ENCODE measurements at places on chromosomes 7 and 10.

DNA sequence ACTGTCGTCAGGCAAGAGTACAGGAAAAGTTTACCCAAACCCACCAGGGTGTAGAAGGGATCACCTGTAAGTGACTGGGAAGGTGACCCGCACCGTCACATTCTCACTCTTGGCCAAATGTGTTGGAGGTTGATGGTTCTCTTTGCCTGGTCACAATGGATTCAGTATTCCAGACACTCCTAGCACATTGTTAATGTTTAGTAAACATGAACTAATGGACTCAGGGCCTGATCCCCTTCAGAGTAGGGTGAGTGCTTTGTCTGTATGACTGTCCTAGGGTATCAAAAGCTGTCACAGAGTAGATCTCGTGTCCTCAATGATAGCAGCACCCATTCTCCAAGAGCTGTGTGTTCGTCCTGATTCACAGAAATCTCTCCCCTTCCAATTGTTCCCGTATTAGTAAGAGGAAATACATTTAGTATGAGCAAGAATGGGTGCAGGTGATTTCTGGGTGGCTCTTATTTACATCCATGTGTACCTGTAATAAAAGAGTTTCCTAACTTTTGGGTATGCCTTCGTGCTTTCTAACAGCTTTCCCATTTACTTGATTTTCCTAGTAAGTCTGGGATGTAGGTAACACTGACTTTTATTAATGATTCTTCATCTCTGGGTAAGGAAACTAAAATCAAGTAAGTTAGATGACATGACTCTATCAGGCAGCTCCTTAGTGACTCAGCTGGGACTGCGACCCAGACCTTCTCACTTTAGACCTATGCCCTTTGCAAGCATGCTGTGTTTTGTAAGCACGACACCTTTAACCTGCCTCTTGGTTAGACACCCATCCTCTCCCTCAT is 4.7 kb downstream of the EEPD1 start:
- no peak for DNase-seq

DNA sequence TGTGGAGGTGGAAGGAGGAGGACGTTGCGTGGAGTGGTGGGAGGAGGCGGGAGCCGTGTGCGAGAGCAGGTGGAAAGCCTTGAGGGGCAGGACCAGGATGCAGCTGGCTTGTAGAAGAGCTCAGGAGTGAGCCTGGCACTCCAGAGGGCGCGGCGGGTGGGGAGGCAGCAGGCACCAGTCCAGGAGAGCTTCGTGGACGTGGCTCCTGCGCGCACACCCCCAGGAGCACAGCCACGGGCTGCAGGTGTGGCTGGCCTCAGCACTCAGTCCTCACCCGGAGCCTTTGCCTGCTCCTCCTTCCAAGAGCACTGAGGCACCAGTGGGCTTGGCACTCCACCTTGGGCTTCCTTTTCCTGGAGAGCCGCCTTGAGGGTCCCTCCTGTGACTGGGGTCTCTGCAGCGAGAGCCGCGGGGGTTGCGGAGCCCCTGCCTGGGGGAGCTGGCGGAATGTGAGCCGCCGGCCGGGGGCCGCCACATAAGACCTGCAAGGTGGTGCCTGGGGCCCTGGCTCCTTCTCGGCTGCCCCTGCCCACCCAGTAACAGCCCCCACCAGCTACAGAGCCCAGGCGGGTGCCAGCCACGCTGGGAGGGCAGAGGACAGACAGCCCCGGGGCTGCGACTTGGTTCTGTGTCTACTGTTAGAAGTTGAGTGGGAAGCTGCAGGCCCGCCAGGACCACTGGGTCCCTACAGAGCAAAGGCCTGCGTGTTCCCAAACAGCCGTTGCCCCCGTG is 11.1 kb downstream of the MAFK start:
- DNase-seq: no peak

GRCh38 chr7:157278791-157279724 is 57.7 kb upstream of the DNAJB6 start:
- DNase-seq: peak; percentile 52

DNA sequence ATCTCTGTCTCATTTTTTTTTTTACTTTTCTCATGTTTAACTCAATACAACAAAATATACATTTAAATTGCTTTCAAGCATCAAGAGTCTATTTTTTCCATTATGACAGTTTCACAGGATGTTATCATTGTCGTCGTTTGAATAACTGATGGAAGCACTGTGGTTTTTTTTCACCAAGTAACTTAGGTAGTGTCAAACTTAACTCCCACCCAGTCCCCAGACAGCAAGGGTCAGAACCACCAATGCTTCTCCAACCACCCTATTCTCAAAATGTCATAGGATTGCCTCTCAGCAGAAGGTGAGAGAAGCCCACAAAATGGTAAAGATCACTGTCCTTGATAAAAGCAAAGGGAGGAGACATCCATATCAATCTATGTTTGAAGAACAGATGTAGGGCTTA is 339.4 kb downstream of the SFMBT2 start:
- no peak for DNase-seq

GRCh38 chr10:96700374-96701099 is 19.8 kb downstream of the PIK3AP1 start:
- peak; percentile 87 for DNase-seq

GRCh38 chr10:62540389-62540788 is 166.2 kb downstream of the ZNF365 start:
- peak; percentile 72 for DNase-seq

DNA sequence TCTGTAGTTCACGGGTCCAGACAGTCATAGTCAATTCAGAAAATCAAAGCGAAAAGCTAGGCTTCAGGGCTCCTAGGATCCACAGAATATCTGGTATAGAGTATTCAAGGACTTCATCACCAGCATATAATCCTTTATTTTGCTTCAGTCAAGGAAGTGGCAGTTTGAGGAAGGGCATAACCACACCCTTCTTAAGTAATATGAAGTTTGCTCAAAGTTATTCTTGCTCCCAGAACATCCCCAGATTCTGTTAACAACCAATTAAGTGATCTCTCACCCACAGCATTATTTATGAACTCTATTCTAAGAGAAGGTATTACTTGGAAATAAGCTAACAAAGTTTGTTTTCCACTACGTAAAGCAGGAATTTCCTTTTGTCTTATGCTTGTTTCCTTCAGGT is 13.2 kb downstream of the CWF19L1 start:
- no peak for DNase-seq

GRCh38 chr10:86569335-86569734 is 47.7 kb upstream of the WAPL start:
- DNase-seq: no peak

GRCh38 chr10:96470116-96470743 is 43.5 kb downstream of the TLL2 start:
- DNase-seq: peak; percentile 32

DNA sequence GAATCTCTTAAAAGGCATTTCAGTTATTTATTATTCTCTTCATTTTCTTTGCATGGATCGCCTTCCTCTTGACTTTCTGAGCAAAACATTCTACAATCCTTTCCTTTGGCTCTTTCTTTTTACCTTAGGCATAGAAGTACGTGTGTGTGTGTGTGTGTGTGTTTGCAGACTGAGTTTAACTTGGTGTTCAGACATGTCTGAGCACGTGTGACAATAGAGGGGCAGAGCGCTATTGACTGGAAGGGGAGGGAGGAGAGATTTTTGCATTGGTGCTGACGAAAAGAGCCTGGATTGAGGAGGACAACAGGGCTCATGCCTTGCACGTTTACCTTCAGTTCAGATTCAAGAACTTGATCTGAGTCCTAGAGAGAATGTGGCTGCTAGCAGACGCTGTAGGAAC is 129.8 kb downstream of the SEC23IP start:
- no peak for DNase-seq

GRCh38 chr7:145696071-145696470 is 420.5 kb upstream of the CNTNAP2 start:
- DNase-seq: no peak

DNA sequence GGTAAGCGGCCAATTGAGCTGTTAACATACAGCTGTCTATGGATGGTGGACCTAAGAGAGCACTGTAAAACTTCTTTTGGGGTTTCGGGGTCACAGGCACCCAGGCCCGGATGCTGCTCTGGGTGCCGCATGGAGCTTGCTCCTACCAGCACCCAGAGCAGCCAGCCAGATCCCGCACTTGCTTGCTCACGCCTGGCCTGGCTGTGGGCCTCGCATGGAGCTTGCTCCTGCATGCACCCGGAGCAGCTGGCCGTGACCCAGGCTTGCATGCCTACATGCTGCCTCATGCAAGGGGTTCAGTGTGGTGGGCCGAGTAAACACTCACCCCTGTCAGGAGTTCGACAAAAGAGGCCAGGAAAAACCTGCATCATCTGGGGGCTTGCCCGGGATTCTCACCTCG is 896.9 kb downstream of the SORCS1 start:
- no peak for DNase-seq

DNA sequence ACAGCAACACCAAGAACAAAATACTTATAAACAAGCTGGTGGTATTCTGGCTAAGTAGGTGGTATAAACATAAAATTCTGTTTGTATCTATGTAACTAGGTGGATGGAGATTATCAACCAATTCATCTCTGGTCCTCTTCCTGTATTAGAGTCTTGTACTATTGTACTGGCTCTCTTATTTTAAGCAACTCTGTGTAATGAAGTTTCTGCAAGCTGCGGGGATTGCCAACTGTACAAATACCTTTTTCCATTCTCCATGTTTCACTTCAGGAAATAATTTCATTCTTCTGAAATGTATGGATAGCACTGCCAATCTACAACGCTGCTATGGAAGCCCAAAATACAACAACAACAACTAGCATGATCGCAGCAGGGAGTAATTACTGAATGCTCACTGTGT is 44.8 kb downstream of the JAZF1 start:
- no peak for DNase-seq

GRCh38 chr7:80279760-80280159 is 145.1 kb downstream of the GNAI1 start:
- DNase-seq: no peak

DNA sequence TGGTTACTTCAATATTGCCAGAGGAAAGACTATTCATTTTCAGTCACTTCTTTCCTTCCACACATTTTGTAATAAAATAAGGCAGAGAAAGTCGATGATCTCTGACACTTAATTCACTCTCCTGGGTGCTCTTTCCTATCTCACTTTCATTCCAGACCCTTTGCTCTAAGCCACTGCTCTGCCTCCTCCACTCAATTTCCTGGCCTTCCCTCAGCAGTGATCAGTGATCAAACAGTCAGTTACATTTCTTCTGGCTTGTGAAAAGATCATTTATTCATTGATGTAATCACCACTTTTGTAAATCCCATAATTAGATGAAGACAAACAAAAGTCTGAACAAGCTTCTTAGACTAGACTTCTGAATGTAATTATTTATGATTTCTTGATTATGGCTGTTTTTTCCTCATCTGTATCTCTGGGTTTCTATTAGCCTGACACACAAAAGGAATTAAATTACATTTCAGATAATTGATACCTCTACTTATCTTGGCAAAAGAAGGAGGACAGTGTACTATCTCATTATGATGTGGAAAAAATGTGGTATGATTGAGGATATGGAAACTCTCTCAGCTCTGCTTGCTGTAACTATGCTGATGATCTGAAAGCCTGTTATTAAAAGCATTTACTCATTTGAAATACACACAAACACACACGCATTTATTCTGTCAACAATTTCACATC is 1102.3 kb downstream of the GRM8 start:
- no peak for DNase-seq

GRCh38 chr7:145729691-145730090 is 386.9 kb upstream of the CNTNAP2 start:
- DNase-seq: no peak

DNA sequence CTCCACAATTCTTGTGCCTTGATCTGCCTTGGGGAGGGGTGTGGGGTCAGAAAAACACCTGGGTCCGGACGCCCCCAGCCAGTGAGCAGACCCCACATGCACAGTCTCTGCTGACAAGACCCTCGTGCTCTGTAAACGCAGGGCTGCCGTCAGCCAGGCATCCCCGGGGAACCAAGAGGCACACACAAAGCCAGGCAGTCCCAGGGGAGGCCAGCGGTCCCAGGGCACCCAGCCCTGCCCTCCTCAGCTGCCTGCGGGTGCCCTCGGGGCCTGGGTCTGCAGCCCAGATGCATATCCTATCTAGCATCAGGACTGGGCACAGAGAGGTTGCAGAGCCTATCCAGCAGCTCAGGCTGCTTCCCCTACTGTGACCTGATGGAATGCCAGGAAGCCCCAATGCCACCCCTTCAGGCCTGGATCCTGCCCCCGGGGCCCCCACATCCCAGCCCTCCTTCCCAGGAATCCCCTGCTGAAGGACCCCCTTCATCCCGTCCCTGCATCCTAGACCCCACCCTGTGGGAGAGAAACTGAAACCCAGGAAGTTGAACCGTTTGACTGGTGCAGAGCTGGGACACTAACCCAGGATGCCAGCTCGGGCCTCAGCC is 92.4 kb downstream of the MICALL2 start:
- DNase-seq: no peak

GRCh38 chr10:23419655-23420329 is 19.1 kb upstream of the OTUD1 start:
- no peak for DNase-seq

GRCh38 chr7:141323826-141324225 is 227.4 kb upstream of the AGK start:
- DNase-seq: no peak

GRCh38 chr7:31056775-31057346 is 4.8 kb downstream of the ADCYAP1R1 start:
- no peak for DNase-seq

- no peak for DNase-seq
Observed at GRCh38 chr7:8597565-8597964, 164.2 kb downstream of the NXPH1 start.

DNA sequence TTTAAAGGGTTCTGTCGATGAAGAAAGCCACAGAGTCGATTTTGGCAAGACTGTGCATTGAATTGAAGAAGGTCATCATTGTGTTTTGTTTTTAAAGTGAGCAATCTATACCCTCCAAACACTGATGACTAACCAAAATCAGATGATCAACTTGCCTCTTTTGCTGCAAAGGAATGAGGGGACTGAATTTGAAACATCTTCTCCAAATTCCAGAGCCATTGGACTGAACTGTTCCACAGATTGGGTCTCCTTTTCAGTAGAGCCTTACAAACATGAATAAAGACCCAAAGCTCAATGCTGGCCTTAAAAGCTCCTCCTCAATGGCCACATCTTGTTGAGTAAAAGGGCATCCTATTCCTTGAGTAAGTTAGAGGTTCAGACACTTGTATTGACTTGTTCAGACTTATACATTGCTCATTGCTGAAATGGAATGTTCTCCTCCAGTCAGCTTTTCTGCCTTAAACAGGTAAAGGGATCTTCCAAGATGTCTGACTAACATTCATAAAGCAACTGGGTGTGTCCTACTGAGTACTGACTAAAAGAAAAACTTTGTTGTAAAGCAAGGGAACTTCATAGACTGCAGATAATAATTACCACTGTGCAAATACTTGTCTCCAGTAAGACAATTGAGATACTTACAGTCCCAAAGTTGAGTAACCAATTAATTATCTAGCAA is 630.6 kb downstream of the KCNMA1 start:
- DNase-seq: no peak

GRCh38 chr10:118939211-118940007 is 90.1 kb upstream of the NANOS1 start:
- DNase-seq: peak; percentile 77

- peak; percentile 36 for DNase-seq
Observed at GRCh38 chr7:38307640-38308039, 34.2 kb upstream of the TARP start.

GRCh38 chr7:55314967-55315366 is 50.2 kb upstream of the LANCL2 start:
- DNase-seq: no peak
